Stimulated activated CD4-positive, alpha-beta T cell treated with anti-CD3 and anti-CD28 coated beads, Interleukin-1b, Interleukin-23, amount 100 ng/mL, for 4 hours (primary cell): ENCODE measurements at places on chromosomes 11 and 22.
A peak's percentile ranks its signal among the peaks of the same experiment; 100 is the strongest.

DNA sequence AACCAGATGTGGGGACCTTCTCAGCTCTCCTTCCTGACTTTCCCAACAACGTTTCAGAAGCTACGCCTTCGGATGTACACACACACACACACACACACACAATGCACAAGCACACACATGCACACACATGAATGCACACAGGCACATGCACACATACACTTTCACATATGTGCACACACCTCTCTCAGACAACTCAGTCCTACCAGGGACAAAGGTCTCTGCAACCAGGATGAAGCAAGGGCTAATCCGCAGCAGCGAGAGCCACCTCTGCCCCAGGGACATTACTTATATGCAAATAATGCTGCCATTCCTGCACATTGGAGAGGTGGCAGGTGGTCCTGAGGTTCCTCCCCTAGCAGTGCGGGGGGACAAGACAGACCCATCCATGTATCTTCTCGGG is 27.4 kb upstream of the LINC01488 start:
- DNase-seq: no peak

DNA sequence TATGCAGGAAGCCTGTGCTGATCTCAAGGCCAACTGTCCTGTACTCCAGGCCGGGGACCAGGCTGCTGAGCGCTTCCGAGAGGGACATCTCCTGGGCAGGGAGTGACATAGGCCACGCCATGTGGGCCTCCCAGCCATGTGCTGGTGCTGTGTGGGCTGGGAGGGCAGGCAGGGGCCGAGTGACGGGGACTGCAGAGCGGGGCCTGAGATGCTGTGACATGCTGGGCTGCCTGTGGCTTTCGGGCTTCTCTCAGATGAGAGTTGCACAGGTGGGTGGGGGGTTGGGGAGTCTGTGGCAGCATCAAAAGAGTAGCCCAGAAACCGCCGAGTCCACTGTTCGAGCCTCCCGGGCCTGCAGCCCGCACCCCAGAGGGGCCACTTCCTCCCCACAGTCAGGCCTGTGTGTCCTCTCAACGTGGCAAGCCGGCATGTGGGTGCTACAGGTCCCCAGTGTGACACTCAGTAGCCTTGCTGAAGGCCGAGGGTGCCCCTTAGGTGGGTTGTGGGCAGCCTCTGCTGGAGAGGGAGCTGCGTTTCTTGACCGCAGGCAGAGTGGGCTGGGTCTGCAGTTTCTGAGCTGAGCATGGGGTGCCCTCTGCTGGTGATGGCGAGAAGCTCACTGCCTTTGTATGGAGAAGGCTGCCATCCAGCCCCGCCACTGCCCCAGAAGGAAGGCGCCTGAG is 101.2 kb downstream of the BCR start:
- peak; percentile 76 for DNase-seq

- no peak for DNase-seq
Measured at GRCh38 chr11:10348650-10349280, 43.9 kb downstream of the ADM start.

GRCh38 chr11:47870404-47870803 is 22.3 kb upstream of the NUP160 start:
- DNase-seq: no peak

DNA sequence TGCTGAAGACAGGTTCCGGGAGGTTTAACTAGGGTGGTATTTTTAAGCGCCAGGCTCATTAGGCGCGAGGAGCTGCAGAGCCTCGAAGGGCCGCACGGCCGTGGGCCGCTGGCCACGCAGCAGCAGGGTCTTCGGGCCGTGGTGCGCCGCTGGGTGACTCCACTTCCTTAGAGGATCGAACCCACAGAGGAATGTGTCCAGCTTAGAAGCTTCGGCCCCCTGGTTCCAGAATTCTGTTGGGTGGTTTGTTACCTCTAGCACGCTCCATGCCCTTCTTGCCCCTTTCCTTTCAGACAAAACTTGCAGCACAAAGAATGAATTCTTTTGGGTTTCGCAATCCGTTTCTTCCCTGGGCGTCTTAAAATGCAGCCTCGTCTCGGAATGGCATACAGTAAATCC is 773 bp upstream of the PATL1 start:
- DNase-seq: no peak

DNA sequence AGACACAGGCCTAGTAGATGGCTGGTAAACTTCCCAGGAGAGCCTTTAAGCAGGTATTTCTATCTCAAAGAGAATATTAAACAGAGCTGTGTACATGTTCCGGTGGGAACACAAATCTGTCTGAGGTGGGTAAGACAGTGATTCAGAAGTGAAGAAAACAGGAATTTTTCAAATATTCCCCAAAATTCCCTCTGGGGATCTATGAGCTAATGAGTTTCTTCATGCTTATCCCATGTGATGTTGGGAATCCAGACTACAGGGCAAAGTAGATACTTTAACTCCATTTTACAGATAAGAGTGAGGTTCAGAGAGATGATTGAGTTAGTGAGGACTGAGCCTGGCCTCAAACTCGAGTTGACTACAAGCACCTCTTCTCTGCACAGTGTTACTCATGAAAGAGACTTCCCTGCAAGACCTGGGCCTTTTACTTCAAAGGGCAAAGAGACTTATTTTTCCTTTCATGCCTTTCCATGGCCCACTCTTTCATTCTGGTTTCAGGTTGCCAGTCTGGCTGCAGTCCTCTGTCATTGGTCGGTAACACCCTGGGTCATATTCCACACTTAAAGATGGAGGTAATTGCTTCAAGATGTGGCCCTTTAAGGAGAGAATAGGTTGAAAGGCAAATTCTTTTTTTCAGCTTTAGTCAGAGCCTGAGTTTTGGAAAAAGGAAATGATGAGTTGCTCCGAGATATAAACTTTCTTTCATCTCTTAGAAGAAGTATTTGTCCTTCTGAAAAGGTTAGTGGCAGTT is 70.1 kb downstream of the CYB5R2 start:
- DNase-seq: no peak

GRCh38 chr11:108790501-108791299 is 125.8 kb downstream of the DDX10 start:
- no peak for DNase-seq

GRCh38 chr11:2406878-2407410 is 6.4 kb downstream of the TSSC4 start:
- no peak for DNase-seq

- no peak for DNase-seq
Measured at GRCh38 chr11:66851698-66852465, 5.0 kb upstream of the LRFN4 start.

DNA sequence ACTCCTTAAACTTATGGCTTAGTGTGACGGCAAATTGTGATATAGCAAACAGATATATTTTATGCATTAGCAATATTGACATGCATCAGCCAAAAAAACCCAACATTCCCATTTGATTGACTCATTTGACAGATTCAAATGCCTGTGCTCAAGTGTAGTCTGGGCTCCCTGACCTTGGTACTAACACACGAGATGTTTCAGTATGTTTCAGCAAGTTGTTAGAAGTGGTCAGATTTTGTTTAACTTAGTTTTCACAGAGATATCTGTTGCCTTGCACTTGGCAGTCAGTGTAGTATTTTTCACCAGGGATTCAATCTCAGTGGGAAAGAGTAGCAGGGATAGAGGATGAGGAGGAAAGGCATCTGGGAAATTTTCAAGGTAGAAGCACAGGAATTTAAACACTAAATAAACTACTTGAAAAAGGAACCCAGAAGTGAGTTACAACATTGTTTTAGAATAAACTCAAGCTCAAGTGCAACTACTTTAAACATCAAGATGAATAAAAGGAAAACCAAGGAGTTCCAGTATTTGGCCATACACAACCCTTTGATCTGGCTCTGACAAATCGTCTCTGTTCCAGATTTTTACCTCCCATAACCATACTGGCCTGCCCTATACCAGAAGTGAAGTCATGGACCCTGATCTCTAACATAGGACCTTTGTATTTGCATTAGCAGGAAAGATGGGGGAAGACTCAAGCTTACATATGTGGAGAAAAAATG is 56.5 kb upstream of the BLID start:
- DNase-seq: no peak

DNA sequence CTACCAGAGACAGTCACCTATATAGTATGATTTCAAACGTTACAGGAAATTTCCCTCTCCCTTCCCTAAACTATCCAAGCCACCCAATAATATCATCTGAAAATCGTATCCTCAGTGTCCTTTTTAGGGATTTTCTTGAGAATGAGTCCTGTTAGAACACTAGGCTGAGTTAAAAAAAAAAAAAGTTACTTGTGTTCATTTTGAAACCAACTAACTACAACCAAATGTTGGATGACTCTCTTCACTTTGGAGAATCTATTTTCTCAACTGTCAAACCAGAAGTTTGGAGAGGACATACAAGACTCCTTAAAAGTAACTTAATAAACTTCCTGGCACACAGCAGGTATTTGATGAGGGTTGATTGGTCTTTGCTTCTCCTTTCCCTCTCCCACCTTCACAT is 183.2 kb upstream of the SESN3 start:
- no peak for DNase-seq

- no peak for DNase-seq
Measured at GRCh38 chr11:12245549-12246016, 131.8 kb upstream of the PARVA start.

- no peak for DNase-seq
Measured at GRCh38 chr22:49685116-49685515, 142.6 kb downstream of the BRD1 start.

GRCh38 chr11:134643115-134644012 is 231.3 kb upstream of the B3GAT1 start:
- no peak for DNase-seq

DNA sequence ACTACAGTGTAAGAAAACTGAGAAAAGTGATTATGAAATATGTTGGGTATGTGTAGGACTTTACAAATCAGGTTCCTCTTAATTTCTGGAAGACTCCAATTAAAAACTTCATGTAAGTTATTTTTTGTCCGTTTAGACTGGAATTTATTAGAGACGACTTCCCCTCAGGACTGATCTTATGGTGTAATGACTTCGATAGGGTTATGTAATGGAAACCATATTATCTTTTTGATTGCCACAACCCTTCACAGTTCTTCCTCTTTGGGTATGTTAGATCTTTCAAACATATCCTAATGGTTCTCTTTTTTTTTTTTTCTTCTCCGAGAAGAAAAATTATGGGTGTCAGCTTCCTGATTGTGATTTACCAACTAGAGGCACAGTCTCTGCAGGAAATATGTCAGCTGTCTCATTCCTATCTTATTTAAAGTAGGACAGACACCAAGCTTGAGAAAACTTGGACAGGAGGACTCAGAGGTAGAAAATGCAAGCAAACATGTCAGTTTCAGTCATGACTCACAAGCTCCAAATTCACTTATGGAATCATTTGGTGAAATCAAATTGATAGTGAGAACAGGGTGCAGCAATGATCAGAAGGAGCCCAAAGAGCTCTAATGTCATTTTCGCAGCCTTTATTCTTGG is 11.1 kb upstream of the LDLRAD3 start:
- DNase-seq: no peak

DNA sequence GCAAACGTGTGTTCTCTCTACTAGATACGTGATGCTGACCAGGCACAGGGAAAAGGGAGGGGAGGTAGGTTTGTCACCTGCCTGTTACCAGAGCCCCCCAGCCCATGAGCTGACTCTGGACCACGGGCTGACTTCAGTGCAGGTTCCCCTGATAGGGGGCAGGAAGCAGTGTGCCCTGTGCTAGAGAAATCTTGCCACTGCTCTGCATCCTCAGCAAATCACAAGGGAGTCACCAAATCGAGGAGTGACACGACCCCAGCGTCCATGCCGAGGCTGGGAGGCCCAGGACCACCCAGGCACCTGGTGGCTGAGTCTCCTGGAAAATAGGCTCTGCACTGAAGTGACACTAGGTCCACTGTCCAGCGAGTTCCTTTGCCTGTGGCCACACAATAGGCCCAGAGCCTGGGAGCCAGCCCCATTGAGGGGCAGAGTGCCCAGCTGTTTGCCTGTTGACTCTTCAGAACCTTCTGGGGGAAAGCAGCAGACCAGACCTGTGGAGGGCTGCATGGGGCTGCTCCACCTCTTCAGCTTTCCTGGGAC is 99.3 kb downstream of the CTTN start:
- no peak for DNase-seq

DNA sequence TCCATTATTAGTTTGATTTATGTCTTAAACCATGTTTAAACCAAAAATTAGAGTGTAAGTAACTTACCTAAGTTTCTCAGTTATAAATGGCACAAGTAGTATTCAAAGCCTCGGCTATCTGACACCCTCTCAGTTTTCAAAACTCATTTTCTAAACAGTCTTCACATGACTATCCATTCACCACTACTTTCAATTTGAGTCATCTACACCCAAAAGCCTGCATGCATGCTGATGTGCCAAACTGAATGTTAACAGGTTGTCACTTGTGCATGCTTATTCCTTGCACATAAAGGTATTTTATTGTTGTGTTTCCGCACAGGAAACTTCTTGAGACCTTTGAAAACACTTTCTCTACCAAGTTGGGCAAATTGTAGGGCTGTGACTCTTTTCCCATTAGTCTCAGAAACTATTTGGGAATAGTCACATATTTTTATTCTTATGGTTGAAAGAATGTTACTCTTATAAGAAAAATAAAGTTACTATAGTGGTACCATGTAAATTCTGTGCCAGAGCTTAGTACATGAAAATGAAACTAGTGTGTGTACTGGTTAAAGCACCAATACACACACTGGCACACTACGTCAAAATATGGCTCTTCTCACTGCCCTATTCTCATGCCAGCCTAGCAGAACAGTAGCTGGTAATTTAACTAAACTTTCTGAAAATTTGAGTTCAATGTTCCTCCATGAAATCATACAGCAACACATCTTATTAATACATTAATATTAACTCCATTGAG is 2.2 kb upstream of the OR51E2 start:
- DNase-seq: no peak

GRCh38 chr11:86460461-86461385 is 86.0 kb downstream of the CCDC81 start:
- no peak for DNase-seq

GRCh38 chr22:33519071-33519973 is 401.0 kb downstream of the LARGE1 start:
- DNase-seq: no peak

DNA sequence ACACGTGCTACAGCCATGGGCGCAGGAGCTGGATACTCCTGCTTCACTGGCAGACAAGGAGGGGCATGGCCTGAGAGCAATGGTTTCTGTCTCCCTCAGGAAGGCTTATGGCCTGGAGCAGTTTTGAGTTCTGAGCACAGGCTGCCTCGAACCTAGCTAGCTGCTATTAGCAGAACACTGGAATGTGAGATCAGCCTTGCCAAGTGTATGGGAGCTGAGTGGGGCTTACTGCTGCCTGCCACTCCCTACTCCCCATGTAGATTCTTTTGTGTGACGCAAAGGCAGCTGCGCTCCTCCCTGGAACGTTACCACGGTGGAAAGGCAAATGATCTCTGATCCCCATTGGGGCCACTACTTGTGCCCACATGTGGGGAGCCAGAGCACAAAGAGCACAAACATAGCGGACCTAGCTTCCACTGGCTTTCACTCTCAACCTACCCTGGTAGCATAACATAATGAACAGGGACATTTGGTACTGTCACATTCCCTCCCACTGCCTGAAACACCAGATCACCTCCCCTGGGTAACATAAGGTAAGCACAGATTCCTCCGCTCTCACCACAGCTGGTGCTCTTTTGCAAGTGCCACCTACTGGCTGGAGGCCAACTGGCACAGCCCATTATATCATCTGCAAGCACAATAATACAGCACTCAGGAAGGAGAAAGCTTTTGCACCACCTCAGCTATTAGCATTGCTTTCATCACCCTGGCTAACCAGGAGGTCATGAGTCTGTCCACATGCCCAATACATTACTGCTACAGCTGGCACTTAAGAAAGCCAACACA is 84.6 kb upstream of the GUCY1A2 start:
- no peak for DNase-seq

- DNase-seq: no peak
Measured at GRCh38 chr11:70498976-70499801, 100.9 kb downstream of the CTTN start.
